ENCODE measurements at places on chromosomes 16 and 17. TPM values are rescaled to one million over a fixed set of nuclear protein-coding genes. Genes with fewer than 3 reads are reported as not detected.
A peak's percentile ranks its signal among the peaks of the same experiment; 100 is the strongest.

RNF157 gene
- 0.27 TPM for total RNA-seq

- DNase-seq: no peak
These were observed 114.5 kb downstream of the SMG6 start for GRCh38 chr17:2188971-2189630.

- no peak for DNase-seq
These were observed 19.2 kb downstream of the ENPP7 start for GRCh38 chr17:79749958-79750357.

GRCh38 chr17:44396946-44397345 is 7.5 kb upstream of the ITGA2B start:
- no peak for DNase-seq

HLF gene
- total RNA-seq: 35.5 TPM

DNA sequence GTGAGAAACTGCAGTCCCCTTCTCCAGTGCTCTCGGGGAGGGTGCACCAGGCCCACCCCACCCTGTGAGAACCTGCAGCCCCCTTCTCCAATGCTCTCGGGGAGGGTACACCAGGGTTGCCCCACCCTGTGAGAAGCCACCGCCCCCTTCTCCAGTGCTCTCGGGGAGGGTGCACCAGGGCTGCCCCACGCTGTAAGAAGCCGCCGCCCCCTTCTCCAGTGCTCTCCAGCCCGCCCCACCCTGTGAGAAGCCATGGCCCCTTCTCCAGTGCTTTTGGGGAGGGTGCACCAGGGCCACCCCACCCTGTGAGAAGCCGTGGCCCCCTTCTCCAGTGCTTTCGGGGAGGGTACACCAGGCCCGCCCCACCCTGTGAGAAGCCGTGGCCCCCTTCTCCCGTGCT is 12.1 kb downstream of the SPATA33 start:
- no peak for DNase-seq

GRCh38 chr17:38509772-38510420 is 81.6 kb downstream of the ARHGAP23 start:
- DNase-seq: no peak

GRCh38 chr16:23959072-23959751 is 123.4 kb downstream of the PRKCB start:
- peak; percentile 35 for DNase-seq

DNA sequence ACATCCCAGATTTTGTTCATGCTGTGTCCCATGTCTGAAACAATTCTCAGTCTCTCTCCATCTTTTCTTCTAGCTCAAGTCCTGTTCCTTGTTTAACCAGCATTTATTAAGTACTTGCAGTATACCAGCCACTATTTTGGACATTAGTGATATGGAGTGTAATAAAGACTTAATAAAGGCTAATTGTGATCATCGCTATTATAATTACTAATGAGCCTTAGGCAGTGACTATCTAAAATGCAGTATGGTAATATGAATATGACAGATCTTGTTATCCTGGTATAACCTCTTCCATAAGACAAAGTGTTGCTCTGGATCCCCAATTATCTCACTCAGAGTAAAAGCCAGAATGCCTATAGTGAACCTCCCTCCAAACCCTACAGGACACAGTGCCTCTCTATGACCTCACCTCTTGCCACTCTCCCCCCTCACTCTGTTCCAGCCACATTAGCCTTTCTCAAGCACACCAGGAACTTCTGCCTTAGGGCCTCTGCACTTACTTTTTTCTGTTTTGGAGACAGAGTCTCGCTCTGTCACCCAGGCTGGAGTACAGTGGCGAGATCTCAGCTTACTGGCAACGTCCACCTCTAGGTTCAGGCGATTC is 1.8 kb upstream of the FLOT2 start:
- DNase-seq: no peak

- no peak for DNase-seq
These were observed 17.8 kb upstream of the HNF1B start for GRCh38 chr17:37762666-37763065.

TBC1D3I gene
- 0.54 TPM for total RNA-seq

DNA sequence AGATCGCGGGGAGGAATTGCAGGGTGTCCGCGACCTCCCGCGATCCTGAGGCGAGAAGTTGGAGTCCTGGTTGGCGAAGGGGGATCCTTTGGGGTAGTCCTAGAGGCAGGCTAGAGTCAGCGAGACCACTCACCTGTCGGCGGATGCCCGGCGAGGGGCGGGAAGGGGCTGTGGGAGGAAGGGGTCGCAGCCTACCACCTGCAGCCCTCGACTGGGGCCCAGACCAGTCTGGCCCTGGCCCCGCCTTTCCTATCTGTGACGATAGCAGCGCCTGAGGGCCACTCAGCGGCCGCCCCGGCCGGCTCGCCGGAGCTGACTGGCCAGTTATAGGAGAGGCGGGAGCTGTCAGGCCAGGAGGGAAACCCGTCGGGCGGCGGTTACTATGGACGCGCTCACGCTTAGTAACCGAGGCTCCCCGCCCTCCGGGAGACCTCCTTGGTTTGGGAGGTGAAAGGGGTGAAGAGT is at the start of gene TEKT3:
TEKT3 (minus strand) TSS at position 213 of the 465 bp plus-strand sequence. CDS start 10,012 bp downstream, outside the sequence.
- peak; percentile 42 for DNase-seq

NDRG4 gene
- total RNA-seq: 6.7 TPM

DNA sequence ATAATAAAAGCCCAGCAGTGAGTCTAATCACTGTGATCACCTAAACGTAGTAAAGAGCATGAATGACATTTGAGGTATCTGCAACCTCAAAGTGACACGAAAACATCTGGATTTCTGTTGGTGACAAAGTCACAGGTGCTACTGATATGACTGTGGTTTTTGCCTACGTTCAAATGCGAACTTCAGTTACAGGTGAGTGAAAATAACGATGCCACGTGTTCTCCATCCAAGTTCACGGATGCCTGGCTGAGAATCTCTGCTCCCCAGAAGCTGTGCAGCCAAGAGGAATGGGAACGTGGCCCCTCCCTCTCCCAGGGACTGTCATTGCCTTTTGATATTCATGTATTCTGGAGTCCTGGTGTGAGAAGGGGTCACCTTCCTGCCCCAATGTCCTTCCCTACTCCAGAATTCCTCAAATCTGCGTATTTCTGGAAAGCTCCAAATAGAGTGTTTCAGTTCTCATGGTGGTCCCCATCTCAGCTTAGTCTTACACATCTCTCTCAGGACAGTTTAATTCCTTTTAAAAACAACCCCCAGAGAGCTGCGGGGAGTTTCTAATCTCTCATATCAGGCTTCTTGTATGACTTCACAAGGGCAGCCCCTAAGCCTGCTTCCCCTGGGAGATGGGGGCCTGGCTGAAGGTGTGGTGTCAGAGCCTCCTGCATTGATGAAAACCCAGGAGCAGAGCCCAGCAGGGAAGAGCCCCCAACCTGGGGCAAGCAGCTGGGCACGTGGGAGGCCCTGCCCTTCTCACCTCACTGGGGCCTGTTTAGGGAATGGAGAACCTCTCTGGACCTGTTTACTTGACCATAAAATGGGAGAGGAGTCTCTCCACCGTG is 25.8 kb downstream of the PIK3R5 start:
- DNase-seq: no peak

INTS2 gene
- total RNA-seq: 12.9 TPM

GRCh38 chr16:87721622-87722585 is 43.9 kb downstream of the KLHDC4 start:
- DNase-seq: no peak

DNA sequence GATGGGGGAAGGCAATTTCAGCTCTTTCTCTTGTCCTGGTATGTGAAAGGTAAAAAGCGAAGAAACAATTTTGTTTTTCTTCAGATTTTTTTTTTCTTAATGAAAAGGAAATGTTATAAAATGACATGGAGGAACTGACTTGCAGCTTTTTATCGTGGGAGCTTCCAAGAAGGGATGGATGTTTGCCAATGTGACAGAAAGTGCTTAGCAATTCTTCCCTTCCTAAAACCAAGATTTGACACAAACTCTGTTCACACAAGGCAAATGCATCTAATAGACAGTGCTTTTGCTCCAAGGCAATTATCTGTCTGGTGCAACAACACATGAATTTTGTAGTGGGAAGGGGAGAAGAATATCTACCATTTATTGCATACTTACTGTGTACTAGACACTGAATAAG is 988.5 kb downstream of the CDH11 start:
- DNase-seq: peak; percentile 4

- DNase-seq: no peak
These were observed 9.3 kb downstream of the BBS2 start for GRCh38 chr16:56510544-56510943.

DNA sequence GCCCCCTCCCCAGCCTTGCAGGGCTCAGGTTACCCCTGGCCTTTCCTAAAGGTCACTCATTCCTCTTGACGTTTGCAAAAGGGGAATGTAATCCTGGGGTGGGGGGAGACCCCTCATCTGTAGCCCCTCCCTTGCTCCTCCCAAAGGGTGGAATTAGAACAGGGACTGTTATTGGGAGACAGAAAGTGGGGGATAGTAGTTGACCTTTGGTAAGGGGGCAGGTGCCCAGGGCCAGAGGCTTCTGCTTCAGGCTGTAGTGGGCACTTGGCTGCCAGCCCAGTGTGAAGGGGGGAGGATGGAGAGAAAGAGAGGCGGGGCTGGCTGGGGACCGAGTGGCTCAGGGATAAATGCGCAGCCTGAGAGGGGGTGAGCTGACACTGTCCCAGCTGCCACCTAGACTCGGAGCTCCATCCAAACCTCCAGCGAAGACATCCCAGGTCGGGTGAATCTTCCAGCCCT is at the start of gene ENO3:
ENO3 (plus strand) TSS at position 374 of the 459 bp plus-strand sequence. CDS start 711 bp downstream, outside the sequence.
- no peak for DNase-seq

GRCh38 chr17:5883775-5884665 is 186.2 kb upstream of the WSCD1 start:
- no peak for DNase-seq

GRCh38 chr16:87008664-87009063 is 308.5 kb downstream of the C16orf95 start:
- no peak for DNase-seq

- no peak for DNase-seq
These were observed 132.3 kb downstream of the TRIM37 start for GRCh38 chr17:58974354-58974753.

DNA sequence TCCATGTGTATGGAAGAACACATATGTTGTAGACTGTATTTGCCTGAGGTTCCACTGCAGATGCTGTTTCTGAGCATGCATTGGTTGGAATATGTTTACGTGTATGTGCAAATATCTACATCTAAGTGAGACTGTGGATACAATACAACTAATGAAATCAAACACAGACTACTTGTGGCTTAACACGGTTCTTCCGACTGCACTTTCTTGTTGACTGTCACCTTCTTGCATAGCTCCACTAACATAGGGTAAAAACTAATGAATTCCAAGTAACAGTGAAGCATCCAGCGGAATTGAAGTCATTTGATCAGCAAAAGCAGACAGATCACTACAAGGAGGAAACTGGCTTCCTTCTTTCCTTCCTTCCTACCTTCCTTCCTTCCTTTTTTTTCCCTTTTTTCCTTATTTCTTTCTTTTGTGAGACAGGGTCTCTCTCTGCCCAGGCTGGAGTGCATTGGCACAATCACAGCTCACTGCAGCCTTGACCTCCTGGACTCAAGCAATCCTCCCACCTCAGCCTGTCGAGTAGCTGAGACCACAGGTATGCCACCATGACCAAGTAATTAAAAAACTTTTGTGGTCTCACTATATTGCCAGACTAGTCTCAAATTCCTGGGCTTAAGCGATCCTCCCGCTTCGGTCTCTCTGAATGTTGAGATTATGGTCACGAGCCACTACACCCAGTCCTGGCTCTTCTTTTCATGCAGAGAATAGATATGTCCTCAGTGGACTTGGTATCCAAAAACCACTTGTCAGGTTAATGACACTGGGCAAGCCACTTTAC is 22.0 kb upstream of the CCL1 start:
- DNase-seq: no peak

TPPP3 gene
- 5.1 TPM for total RNA-seq

DNA sequence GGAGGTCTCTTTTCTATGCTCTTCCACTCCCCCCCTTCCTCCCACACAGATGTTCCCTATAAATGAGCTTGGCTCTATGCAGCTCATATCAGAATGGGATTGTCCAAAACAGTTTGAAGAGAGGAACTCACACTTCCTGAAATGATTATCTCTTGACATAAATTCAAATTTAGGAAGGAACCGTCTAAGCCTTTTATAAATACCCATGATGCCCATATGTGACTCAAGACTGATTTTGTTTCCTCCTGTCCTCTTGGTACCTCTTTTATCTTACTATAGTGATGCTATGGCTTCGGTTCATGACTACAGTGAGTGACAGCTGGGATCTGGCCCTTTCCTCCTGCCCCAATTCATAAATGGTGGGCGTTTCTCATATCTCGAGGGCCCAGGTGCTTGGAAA is 16.6 kb upstream of the TERF2 start:
- DNase-seq: no peak

DNA sequence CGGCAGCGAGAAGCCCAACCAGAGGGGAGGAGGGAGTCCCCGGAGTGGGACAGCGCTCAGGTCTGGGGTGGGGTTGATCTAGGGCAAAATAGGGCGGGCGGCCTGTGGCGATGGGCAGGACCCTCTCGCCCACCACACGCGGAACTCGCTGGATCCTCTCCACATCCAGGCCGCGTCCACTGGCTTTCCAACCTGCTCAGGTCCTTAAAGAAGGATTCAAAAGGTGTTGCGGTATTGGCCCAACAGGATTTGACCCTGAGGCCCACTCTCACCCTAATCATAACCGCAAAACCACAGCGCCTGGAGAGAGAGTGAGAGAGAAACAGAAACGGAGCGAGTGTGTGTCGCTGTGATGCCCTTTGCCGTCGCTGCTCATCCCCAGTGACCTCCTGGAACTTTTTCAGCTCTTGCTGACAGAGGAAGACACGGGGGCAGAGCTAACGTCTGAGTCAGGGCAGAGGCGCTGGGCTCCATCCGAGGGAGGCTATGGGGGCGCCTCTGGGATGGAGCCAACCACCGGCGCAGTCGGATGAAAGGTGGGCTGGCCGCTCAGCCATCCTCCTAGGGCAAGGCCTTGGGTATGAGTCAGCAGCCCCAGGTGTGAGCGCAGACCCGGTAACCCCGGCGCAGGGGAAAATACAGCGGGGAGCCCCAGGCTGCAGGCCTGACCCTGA is 16.7 kb upstream of the OR1F1 start:
- no peak for DNase-seq

- no peak for DNase-seq
These were observed 5.5 kb downstream of the BCO1 start for GRCh38 chr16:81243942-81244341.

DNA sequence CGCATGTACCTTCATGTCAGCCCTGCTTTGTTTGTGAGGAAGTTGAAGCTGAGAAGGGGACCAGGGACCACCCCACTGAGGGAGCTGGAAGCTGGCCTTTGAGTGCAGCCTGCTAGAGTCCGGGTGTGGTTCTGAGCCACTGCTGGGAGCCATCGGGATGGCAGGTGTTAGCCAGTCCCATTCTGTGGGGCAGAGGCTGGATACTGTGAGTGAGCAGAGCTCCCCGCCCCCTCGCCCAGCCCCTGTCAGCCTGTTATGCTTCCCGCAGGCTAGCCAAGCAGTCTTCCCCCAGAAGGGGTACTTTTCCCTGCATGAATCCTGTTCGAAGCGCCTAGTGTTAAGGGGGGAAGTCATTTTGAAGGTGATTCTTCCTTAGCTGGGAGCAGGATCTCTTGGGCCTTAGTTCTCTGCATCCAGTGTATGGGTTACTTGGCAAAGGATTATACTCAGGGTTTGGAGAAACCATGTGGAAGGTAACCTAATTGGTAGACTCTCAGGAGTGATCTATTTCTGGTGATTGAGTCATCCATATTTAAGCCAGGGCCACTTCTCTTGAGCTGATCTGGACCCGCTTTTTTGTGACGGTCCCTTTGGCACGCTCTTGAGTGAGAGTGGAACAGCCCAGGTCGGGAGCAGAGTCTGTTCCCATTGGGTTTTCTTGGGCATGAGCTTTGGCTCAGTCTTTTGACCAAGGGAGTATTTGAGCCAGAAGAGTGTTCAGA is 23.8 kb downstream of the AKAP1 start:
- DNase-seq: no peak

MMP25 gene
- 0.27 TPM for total RNA-seq

GRCh38 chr17:35438433-35438832 is 6.1 kb upstream of the SLFN12 start:
- no peak for DNase-seq

Data from hematopoietic multipotent progenitor cell (in vitro differentiated cells).